ENCODE measurements at places on chromosomes 6 and 20. TPM values are rescaled to one million over a fixed set of nuclear protein-coding genes. Genes with fewer than 3 reads are reported as not detected.

FNDC11 gene
- 0.10 TPM for total RNA-seq

MED23 gene
- 24.3 TPM for total RNA-seq

PLN gene
- total RNA-seq, result not detected

TULP4 gene
- 27.4 TPM for total RNA-seq

CALHM4 gene
- total RNA-seq, result not detected

DNAH8 gene
- not detected for total RNA-seq

CPNE5 gene
- 3.0 TPM for total RNA-seq

ANKRD66 gene
- total RNA-seq, result not detected

- DNase-seq, result no peak
Observed at GRCh38 chr6:41722969-41723529, 12.4 kb downstream of the TFEB start.

DNA sequence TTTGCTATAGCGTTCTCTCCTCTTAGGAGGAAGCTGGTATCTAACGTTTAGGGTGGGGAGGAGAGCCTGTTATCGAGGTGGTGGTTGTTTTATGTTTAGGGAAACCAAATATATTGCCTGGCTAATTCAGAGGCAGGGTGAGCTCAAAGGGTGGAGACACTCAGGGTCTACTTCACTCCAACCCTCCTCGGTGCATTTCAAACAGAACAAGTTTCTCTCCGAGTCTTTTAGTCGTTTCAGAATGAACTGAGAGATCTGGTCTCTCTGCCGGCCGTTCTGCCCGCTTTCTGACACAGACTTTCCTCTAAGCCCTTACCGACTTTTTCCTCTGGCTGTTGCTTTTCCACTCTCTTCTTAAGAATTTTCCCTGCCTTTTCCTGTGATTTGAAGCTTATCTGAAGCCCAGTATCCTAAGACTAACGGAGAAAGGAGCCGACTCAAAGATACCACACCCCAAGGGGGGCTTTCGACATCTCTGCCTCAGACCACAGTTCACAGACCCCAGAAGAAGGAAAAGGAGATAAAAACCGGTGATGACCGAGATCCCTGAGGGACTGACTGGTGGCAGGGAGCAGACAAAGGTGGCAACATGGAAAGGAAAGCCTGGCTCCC, 865 bp downstream of the STK38 start:
- DNase-seq, result no peak

- DNase-seq, result peak; percentile 31
Observed at GRCh38 chr20:19784511-19785172, 26.6 kb downstream of the RIN2 start.

DNA sequence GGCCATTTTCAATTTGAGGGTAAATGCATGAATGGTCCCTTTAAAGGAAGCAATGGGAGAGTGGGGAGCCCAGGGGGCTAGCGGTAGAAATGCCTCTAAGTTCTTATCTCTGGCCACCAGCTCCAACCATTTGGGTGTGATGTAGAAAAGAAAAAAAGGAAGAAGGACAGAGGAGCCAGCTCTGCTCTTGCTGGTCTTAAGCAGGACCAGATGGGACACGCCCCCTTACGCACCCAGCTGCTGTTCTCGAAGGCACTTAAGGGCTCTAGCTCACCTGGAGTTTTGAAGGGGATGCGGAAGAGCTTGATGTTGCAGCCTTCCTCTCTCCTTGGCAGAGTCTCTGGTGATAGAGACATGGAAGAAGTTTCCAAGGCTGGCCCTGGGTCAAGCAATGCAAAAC, 59.5 kb upstream of the RNF144B start:
- no peak for DNase-seq

DNA sequence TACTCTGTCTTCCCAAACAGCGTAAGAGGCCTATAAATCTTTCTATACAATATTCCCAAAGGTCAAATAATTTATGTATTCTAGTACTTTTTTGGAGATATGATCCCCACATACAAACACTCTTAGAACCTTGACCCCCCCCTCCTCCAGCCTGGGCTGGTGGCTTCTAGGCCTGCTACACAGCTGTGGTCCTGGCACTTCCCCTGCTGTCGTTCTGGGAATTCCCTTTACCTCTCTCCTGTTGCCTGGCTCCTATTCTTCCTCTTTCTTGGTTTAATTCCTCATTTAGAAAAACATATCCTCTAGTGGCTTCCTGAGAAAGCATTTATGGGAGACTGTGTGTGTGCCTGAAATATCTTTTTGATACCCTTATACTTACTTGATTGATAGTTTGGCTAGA, 4.1 kb upstream of the TXLNB start:
- no peak for DNase-seq

DNA sequence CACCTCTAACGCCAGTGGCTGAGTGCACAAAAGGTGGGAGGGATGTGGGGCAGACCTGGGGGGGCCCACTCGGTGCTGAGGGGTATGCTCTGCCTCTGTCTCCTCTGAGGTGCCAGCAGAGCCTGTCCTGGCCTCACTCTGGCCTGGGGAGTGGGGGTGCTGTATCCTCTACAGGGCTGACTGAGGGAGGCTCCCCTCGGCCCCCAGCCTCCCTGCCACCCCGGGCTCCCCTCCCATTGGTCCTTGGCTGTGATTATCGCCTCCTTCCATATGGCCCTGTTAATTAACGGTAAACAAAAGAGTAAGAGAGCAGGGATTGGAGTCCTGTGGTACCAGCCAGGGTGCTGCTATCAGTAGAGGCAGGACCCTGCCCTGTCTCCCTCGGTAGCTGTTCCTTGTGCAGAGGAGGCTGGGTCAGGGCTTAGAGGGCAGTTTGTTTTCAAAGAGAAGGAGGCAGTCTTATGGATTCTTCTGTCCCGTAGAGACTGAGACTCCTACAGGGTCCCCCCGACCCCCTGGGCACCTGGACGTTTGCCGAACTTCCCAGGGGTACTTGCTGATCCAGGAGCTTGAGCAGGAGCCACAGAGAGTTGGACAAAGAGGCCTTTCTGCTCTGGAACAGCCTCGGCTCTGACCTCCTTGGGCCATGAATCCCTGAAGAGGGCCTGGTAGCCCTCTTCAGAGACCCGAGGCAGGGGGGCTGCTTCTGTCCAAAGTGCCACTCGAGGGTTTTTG, 1.8 kb downstream of the MYT1 start:
- DNase-seq, result no peak

DNA sequence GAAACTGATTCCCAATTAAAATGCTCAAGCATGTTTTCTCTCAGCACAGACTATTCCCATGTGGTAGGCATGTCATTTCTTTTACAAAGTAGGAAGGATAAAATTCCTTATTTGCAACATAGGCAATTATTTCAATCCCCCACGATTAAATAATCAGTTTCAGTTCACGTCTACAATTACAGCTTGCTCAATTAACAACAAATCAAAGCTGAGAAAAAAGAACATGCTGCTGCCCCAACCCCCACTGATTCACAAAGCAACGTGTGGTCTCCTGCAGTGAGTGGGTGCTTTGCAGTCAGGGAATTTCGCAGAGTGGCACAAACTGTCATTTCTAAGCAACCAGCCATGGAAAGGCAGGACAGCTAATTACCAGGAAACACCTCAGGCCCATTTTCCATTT, 17.0 kb downstream of the RNASET2 start:
- no peak for DNase-seq

GRCh38 chr6:53979468-53980067, 131.7 kb upstream of the MLIP start:
- no peak for DNase-seq

GRCh38 chr6:126039284-126039683, 52.9 kb downstream of the TRMT11 start:
- no peak for DNase-seq

GRCh38 chr6:70506321-70506720, 60.4 kb upstream of the SDHAF4 start:
- DNase-seq, result no peak

DNA sequence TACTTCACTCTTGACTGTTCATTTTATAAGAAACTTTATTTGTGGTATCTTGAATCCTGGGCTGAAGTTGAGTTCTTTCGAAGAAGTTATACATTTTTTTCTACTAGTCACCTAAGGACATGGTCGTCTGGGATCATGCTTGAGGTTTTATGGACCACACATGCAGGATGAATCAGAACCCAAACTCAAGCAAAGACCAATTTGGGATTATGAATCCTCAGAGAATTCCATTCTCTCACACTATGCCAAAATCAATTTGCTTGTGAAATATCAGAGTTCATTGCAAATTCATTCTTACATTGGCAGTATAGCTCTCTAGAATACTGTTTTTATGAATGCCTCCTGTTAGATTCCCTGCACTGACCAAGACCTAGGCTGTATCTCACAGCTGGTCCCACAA, 114.3 kb upstream of the HDAC2 start:
- no peak for DNase-seq

DNA sequence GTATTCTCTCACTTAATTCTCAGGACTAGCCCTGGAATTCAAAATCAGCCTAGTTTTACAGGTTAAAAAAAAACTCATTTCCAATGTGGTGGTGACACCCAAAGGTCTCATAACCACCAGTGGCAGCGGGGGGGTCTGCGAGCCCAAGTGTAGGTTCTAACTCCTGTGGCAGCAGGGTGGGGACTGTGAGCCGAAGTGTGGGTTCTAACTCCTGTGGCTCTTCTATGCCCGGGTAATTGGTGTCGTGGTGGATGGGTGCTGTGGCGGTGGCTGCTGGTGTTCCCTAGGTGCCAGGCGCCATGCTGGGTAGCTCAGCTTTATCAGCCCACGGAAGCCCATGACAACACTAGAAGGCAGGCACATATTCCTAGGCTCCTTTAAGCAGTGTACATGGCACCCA, 4.9 kb upstream of the ANKRD60 start:
- no peak for DNase-seq

GRCh38 chr6:15527838-15528617, 134.8 kb downstream of the DTNBP1 start:
- DNase-seq, result no peak

DNA sequence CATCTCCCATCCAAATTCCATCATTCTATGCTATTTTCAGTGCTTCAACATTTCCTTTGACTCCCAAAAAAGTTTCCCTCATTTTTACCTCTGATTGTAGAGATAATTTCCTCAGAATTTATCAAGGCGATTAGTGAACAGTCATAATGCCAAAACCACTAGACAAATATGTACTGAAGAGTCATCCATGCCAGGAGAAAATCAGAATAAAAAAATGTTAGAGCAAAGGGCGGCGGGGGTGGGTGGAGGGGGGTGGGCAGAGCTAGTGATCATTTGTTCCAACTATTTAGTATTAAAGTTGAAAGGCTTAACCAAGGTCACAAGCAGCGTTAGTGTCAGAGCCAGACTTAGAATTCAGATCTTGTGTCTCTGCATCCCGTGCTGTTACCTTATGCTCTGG, 5.3 kb upstream of the ADGRF5 start:
- DNase-seq, result no peak

- DNase-seq, result no peak
Observed at GRCh38 chr6:79801362-79801761, 146.0 kb downstream of the ELOVL4 start.

- DNase-seq, result peak; percentile 35
Observed at GRCh38 chr20:663315-664090, 10.5 kb upstream of the SRXN1 start.

- no peak for DNase-seq
Observed at GRCh38 chr6:151901009-151901411, 93.5 kb downstream of the ESR1 start.

GRCh38 chr6:104718672-104719071, 141.0 kb downstream of the HACE1 start:
- DNase-seq, result no peak

GRCh38 chr6:25237579-25237978, 41.6 kb upstream of the CARMIL1 start:
- DNase-seq, result no peak

DNA sequence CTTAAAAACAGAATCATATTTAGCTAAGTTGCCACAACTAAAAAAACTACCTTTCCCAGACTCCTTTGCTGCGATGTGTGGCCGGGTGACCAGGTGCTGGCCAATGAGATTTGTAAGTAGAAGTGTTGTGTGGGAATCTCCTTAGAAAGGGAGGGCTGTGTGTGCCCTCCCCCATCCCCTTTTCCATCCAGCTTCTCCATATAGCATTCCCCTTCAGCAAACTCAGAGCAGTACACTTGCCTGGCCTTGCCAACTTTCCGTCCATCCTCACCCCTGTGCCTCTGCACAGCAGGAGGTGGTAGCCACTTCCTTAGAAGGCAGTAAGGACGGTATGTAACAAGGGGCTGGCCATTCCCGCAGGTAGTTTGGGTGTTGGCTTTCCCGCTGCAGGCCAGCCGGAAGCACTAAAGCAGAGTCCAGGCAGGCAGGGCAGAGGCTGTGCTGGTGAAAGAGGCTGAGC, 22.3 kb upstream of the KCNK16 start:
- DNase-seq, result no peak

DNA sequence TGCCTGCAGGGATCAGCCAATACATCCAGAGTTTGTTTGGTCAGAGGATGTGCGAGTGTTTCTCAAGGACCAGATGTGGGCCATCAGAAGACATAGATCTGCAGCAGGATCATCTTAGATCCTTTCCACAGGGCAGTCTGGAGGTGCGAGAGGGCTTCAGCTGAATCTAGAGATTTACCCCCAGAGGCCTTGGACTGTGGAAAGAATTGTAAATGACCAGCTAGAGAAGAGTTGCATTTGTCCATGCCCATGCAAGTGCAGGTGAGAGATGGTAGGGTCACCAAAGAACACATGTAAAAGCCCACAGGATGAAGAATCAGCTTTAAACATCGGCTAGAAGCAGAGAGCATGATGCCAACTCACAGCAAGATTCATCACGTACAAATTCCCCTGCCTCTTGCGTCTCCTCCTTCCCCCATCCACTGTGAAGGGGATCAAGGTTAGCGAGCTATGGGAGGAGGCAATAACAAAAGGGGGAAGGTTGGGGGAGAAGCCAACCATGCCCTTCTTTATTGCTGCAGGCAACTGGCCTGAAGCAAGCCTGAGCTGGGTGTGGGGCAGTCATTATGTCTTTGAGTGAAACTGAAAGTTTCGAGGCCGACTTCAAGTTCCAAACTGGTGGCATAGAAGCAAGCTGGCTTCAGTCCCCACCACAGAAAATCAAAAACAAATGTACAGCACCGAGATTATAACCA, 83.5 kb downstream of the SCML4 start:
- peak; percentile 29 for DNase-seq

DNA sequence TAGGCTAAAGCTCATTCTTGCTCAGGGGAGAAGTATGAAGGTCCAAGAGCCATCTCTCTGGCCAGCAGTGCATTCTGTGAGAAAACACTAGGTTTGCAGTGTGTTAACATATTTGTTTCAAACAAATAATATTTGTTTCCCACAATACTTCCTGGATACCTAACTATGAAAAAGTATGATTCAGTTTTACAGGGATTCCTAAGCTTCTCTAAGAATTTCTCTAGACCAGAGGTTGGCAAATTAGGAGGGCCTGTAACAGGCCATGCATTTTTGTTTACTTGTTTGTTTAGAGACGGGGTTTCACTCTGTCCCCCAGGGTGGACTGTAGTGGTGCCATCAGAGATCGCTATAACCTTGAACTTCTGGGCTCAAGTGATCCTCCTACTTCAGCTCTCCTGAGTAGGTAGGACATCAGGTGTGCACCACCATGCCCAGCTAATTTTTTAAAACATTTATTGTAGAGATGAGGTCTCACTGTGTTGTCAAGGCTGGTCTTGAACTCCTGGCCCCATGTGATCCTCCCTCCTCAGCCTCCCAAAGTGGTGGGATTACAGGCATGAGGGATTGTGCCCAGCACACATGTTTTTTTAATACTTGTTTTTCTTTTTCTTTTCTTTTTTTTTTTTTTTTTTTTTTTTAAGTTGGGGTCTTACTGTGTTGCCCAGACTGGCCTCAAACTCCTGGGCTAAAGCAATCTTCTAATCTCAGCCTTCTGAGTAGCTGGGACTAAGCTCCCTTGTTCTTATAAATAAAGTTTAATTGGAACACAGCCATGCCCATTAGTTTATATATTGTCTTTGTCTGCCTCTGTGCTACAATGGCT, 71.7 kb downstream of the ADGRG6 start:
- no peak for DNase-seq

All from activated naive CD4-positive, alpha-beta T cell treated with anti-CD3 and anti-CD28 coated beads, Interleukin-2, amount 50 U/mL, for 72 hours (primary cell).